ENCODE measurements at places on chromosomes 11 and 22.

DNA sequence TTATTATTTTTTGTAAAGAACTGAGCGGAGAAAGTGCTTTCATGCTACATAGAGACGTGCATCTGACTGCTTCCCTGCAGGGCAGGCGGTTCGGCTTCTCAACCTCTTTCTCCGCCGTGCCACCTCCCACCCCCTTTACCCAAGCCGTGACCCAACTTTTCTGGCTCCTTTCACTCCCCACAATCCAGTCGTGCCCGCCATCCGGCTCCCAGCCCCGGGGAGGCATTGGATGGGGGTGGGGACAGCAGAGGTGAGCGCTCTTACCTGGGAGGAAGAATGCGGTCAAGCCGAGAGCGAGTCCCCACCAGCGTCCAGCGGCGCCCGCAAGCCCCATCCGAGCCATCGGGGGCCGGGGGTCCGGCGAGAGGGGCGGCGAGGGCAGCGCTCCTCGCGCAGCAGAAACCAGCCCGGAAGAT lies 781 bp downstream of the NECTIN1 start:
- DNase-seq, result no peak

GRCh38 chr11:12287009-12287373 lies 90.4 kb upstream of the PARVA start:
- no peak for DNase-seq

- DNase-seq, result no peak
Observed at GRCh38 chr11:73185680-73186293, 32.3 kb upstream of the P2RY2 start.

DNA sequence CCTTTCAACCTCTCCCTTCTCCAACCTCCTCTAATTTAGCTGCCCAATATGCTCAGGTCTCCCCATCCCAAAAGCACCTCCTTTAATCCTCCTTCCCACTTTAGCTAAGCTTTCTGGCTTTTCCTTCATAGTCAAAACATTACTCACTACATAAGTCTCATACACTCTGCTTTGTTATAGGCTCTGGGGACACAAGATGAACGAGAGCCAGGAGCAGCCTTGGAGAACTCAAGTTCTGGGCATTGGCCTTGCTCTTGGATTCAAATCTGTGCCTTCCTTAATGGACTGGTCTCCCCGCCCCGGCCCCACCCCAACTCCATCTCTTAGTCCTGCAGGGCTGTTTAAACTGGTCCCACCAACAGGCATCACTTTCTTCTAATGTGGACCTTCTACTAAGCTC lies 11.4 kb upstream of the HPX start:
- no peak for DNase-seq

DNA sequence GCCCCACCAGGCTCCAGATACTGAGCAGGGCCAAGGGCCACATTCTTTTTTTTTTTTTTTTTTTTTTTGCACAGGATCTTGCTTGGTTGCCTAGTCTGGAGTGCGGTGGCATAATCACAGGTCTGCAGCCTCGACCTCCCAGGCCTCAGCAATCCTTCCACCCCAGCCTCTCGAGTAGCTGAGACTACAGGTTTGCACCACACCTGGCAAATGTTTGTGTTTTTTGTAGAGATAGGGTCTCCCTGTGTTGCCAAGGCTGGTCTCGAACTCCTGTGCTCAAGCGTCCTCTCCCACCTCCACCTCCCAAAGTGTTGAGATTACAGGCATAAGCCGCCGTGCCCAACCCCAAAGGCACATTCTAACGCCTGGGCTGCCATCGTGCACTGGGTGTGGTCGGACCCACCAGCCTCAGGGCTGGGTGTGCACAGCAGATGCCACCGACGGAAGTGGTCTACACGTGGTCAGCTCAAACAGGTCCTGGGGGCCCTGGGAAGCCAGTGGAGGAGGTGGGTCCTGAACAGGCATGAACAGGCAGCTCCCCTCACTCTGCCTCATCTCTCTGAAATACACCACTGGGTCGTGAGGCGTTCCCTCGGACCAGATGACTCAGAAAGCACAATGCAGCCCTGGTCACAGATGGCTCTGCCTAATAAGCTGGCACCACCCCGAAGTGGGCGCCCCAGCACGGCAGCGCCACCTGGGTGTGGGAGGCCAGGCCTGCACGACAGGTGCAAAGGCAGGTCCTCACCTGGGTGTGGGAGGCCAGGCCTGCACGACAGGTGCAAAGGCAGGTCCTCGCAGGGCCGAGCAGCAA lies 5.1 kb upstream of the B4GALNT4 start:
- DNase-seq, result peak; percentile 53

GRCh38 chr11:16049611-16050010 lies 306.7 kb downstream of the SOX6 start:
- no peak for DNase-seq

- no peak for DNase-seq
Observed at GRCh38 chr11:17989306-17989705, 23.5 kb downstream of the SERGEF start.

GRCh38 chr11:103077554-103077953 lies 14.4 kb downstream of the DCUN1D5 start:
- DNase-seq, result no peak

- no peak for DNase-seq
Observed at GRCh38 chr11:69538854-69539253, 57.4 kb downstream of the LINC01488 start.

Data from activated CD4-positive, alpha-beta T cell treated with anti-CD3 and anti-CD28 coated beads for 1 hour (primary cell).